ENCODE measurements at places on chromosomes 1 and 21.

GRCh38 chr1:30283199-30283962, 440.0 kb downstream of the MATN1 start:
- DNase-seq, result no peak

- DNase-seq, result no peak
Measured at GRCh38 chr1:101203820-101204540, 32.8 kb upstream of the S1PR1 start.

- DNase-seq, result no peak
Measured at GRCh38 chr1:228546541-228547463, 59.6 kb downstream of the RNF187 start.

DNA sequence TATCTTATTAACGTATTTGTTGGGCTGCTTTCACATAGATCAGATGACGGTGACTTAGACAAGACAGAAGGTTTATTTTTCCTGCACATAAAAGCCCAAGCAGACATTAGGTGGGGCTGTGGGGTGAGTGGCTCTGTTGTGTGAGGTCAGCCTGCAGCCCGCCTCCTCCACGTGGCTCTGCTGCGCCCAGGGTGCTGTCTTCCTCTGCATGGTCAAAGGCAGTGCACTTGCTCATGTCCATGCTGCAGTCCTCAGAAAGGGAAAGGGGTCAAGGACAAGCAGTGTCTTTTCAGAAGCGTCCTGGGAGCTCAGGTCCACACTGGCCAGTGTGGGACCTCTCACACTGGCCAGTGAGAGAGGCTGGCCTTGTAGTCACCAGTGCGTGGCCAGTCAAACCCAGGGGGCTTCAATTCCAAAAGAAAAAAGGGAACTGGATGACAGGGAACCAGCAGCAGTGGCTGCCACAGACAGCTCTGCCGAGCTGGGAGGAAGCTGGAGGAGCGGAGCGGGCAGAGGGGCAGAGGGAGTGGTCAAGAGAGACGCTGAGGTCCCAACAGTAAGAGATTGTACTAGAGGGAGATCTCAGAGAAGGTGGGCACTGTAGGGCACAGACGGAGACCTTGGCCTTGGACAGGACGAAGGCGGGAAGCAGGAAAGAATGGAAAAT, 35.9 kb upstream of the SLC45A1 start:
- no peak for DNase-seq

- DNase-seq, result peak; percentile 83
Measured at GRCh38 chr21:43646550-43647260, 12.6 kb downstream of the HSF2BP start.

DNA sequence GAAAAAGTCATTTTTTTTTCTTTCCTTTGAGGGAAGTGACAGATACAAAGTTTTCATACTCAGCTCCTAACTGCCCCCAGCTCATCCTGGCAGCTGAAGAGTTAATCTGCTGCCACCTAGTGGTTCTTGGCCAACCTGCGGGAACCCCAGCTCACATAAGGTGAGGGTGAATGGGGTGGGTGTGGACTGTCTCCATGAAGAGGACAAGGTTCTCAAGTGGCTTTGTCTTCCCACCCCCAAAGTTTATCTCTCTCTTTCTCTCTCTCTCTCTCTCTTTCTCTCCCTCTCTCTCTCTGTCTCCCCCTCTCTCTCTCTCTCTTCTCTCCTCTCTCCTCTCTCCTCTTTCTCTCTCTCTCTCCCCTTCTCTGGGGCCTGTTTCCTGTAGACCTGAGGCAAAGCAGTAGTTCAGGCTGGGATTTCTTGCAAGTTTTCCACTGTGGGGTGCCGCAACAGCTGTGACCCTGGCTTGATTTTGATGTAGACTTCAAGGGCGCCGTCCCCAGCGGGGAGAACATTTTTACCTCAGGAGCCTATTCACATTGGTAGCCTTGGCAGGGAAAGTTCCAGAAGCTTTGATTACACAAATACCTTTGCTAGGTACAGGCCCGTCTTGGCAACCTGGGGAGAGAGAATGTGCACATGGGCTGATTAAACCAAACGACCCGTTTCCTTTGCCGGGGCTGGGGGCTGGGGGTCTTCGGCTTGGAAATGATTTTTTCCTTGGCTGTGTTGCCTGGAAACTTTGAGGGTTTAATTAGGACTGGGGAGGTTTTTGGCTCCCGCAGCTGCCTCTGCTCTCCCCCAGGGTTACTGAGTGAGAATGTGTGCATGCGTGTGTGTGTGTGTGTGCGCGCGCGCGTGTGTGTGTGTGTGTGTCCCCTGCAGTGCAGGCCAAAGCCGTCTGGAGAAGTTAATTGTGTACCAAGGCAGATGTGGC, 135.9 kb downstream of the TM2D1 start:
- DNase-seq, result peak; percentile 46

GRCh38 chr1:214882616-214883015, 199.9 kb upstream of the KCNK2 start:
- DNase-seq, result no peak

GRCh38 chr1:189150624-189151023, 1327.0 kb downstream of the BRINP3 start:
- no peak for DNase-seq

- no peak for DNase-seq
Measured at GRCh38 chr1:192118881-192119405, 39.3 kb upstream of the RGS18 start.

GRCh38 chr21:19076031-19076430, 672.4 kb upstream of the TMPRSS15 start:
- no peak for DNase-seq

- DNase-seq, result no peak
Measured at GRCh38 chr1:185300152-185300551, 16.9 kb downstream of the IVNS1ABP start.

DNA sequence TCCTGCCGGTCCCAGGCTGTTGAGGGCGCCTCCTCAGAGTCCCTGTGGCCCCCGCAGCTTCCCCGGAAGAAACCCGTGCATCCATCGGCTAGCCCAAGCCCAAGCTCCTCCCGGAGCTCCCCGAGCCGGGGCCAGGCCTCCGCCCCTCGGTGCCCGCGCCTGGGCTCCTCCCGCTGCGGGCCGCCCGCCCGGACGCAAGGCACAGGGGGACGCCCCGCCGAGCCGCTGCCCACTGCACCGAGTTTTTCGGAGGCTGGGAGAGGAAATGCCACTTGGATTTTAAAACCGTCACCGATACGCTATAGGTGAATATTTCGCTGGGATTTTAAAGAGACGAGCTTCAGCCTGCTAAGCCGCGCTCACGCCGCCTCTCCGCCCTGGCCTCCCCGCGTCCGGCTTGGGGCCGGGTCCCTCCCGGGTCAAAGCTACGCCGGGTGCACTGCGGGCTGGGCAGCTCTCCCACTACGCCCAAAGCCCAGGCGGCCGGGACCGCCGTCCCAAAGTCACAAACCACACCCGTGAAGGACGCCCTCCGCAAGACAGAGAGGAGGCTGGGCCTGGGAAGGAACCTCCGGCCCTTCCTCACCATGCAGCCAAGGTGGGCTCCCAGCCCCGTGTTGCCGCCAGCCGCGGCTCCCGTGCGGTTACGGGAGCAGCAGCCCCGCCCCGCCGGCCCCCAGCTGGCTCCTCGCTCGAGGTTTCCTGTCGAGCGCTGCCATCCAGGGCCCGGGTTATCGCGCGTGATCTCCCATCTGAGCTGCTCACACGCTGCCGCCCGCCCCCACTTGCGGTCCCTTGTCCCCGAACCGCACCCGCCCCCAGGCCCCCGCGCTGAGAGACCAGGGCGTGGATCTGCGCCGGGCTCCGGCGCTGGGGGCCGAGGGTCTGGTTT, 63.2 kb downstream of the CD247 start:
- peak; percentile 65 for DNase-seq

DNA sequence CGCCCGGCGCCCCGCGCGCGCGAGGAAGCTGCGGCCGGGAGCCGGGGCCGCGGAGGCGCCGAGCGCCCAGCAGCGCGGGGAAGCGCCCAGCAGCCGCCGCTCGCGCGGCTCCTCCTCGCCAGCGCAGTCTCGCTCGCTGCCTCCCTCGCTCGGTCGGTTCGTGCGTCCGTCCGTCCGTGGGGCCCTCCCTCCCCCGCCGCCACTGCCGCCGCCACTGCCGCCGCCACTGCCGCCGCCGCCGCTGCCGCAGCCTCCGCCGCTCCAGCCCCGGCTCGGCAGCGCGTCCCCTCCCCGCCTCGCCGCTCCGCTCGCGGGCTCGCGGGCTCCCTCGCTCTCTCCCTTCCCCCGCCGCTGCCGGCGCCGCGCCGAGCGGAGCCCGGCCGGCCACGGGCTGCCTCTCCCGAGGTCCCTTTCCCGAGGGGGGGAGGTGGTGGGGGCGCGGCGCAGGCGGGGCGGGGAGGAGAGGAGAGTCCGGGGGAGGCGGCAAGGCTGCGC, at the start of gene KCND3:
TSS of gene KCND3 (minus strand) at position 138 of the 495 bp plus-strand sequence.
- no peak for DNase-seq
